SW 1271 (cell line): ENCODE measurements at places on chromosomes 12 and 14.

DNA sequence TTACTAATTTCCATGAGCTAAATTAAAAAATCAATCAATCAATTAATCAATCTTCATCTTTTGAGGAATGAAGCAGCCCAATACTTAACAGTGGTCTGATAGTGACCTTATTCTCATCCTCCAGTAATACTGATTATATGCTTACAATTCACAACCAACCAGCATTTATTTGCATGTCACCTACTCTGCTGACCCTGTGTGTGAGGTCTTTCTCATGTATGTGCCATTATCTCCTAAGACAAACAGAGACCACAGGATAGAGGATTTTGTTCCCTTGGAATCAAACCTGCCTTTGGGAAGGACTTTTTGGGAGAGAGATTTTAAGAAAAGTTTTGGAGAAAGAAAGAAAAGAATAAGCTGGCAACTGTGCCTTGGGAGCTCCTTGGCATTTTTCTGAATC lies 197.2 kb downstream of the NRXN3 start:
- DNase-seq = no peak

DNA sequence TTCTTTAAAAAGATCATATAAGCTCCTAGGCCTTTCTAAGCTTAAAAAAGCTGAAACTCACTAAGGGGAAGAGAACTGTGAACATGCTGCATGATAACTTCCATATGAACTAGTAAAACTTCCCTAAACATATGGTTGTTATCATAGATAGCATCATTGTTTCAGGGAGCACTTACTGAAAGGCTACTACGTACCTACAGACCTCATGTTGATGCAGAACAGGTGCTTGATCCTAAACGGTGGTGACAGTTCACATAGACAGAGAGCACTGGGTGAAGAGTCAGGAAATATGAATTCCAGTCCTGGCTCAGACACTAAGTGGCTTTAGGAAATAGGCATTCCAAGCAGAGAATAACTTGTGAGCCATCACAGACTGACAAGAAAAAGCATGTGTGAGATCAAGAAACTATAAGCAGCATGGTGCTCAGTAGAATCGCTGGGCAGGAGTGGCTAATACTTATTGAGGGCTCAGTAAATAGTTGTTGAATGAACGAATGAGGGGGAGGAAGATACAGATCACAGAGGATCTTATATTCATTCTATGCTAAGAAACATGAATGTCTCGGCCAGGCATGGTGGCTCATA lies 78.4 kb upstream of the NUDT4 start:
- DNase-seq = no peak

DNA sequence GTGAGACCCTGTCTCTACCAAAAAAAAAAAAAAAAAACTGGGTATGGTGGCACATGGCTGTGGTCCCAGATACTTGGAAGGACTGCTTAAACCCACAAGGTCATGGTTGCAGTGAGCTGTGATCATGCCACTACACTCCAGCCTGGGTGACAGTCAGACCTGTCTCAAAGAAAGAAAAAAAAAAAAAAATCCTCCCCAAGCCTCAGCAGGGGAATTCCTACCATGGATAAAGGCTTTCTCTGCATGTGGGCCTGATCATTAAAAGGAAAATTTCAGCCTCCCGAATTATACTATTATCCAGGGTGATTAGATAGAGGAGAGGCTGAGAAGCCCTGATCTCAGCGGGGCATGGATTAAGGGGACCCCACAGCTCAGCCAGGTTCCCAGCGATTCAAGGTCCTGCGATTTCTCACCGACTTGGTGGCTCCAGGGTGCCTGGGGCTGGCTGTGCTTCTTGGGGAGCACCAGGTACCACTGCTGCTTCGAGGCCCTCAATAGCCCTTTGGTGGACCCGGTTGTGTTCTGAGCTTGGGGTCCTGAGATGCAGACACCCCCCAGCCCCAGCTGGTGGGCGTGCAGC lies 5.6 kb downstream of the SH2B3 start:
- no peak for DNase-seq

DNA sequence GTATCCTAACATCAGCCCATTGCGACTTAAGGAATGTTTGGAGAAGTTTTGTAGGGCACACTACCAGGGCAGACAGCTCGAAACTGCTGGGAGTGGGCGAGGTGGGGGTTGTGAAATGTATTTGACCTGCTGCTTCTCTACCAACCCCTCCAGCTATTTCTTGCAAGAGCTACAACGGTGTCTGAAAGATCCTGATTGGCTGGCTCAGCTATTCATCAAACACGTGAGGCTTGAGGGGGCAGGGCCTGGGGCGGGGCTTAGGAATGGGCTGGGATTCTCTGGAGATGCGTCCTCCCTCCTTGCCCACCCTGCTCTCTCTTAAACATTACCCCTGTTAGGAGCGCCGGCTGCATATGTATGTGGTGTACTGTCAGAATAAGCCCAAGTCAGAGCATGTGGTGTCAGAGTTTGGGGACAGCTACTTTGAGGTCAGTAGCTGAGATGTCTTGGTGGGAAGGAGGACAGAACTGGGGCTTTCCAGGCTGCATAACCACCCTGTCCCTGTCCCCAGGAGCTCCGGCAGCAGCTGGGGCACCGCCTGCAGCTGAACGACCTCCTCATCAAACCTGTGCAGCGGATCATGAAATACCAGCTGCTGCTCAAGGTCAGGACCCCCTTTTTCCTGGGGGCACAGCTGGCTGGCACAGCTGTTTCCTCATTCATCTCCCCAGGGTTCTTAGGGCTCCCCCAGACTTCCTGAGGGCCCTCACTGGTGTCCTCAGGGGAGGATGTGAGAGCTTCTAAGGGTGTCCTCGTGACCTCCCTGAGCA lies 3.1 kb downstream of the ARHGEF25 start:
- DNase-seq = no peak

- DNase-seq = no peak
These were observed 223.0 kb downstream of the DUSP6 start for GRCh38 chr12:89129167-89129870.

- DNase-seq = peak; percentile 68
These were observed 80.7 kb downstream of the KDM2B start for GRCh38 chr12:121499929-121500793.

DNA sequence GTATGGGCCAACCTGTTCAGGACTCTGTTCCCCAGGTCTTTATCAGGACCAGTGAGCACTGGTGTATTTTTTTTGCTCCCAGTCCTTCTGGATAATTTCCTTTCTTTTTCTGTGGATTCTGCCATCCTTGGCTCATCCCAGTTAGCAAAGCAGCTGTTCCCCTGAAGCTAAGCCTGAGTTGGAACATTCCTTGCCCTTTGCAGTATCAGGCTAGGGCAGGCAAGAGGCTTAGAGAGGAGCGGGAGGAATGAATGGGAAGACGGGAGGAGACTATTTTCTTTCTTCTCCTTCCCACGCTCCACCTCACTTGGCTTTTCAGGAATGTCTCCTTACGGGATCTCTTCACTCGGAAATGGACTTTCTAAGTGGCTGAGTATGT lies 29.2 kb downstream of the ERG28 start:
- DNase-seq = no peak

DNA sequence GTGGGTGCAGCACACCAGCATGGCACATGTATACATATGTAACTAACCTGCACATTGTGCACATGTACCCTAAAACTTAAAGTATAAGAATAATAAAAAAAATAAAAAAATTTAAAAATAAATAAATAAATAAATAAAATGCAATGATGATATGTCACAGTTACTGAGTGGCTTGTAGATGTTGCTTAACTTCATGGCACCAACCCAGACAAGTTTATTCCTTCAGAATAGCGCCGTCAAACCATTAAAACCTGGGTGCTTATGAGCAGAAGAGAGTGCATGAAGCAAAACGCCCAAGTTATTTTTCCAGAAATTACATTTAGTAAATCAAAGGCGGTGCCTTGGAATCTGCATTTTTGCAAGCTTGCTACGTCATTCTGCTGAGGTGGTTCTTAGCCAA lies 417.9 kb downstream of the AEBP2 start:
- no peak for DNase-seq

DNA sequence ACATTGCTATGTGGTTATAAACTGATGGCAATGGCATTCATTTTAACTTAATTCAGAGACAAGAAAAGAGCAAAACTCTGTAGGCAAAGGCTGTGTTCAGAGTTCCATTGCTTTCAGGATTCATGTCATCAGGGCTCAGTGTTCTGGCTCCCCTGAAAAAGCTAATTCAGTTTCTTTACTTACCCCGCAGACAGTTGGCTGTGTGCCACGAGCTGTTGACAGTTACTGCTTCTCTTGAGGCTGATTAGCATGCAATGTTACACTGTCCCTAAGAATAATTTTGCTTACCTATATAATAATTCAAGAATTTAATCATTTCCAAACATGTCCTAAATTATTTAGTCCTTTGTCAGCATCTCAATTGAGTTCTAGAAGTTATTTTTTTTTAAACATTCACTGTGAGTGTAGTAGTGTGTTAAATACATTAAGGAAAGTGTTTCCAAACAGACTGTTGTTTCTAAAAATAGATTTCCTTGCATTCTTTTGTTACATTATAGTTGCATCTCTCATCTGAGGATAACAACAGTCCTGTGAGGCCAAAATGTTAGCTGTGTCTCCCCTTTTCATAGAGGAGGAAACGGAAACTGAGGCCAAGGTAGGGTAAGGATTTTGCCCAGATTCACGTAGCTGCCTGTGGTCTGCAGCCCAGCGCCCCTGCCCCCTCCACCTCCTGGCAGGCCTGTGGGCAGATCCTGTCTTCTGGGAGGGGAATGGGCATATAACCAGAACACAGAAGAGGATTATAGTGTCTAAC lies 98.6 kb downstream of the PELI2 start:
- no peak for DNase-seq

- no peak for DNase-seq
These were observed 255.3 kb downstream of the BMP4 start for GRCh38 chr14:53701108-53701875.

- no peak for DNase-seq
These were observed at the start of gene GPR132 for GRCh38 chr14:105065280-105066228. TSS of gene GPR132 (minus strand) at chr14:105065430. CDS start at chr14:105055420, 10,010 bp downstream.

GRCh38 chr12:108665608-108666202 lies 32.0 kb upstream of the SELPLG start:
- DNase-seq = no peak

- no peak for DNase-seq
These were observed 650 bp upstream of the PTGER2 start for GRCh38 chr14:52313462-52313861.

DNA sequence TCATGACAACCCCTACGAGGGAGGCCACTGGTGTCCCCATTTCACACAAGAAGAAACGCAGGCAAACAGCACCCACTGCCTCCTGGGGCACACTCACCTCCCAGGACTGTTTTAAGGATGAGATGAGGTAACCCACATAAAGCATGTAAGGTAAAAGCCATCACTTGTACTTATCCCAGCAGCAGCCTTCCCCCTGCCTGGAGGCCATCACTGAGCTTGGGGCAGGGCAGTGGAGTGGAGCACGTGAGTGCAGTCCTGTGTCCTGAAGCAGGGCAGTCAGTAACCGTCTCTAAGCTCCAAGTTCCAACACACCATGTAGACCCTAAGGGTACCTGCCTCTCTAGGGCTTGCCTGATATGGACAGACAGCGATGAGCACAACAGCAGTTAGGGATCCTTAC lies 1.7 kb downstream of the POLE start:
- no peak for DNase-seq

DNA sequence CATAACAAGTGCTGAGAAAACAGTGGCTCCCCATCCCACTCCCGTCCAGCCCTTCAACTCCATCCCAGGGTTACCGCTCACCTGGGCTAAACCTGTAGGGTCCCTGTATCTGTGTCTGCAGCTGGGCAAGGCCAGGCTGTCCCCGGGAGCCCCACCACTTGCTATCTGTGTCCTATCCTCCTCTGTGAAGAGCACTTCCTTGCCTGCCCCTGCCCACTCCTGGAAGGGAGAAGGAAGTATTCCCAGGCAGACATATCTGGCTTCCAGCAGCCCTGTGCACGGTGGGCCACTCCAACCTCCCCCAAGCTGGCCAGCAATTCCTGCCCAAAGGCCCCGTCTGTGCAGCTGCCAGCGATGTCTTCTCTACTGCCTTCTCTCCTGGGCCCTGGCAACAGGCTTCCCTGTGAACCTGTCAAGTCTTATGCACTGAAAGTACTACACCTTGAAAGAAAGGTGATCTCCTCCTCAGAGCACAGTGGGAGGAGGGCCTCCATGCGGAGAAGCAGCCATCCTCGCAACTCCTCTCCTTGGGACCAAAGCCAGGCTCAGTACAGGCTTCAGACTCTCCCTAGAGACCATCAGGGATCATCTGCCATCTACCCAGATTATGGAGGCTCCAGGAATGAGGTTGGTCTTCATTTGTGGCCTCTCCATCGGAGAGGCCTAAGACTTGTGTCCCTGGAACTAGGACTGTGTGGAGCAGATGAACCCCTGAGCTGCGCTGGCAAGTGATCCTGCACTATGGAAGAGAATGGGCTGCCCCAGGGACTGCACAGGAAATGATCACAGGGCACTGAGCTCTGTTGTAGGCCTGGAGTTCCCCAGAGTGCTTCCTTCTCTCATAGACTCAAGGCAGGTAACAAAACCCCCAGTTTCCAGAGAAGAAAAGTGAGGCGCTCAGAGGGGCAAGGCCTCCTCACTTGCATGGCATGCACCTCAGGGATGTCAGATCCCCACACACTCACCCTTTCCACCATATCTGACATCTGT lies 663.6 kb downstream of the BCL11B start:
- DNase-seq = no peak

GRCh38 chr14:55028476-55028875 lies 1.4 kb downstream of the SOCS4 start:
- DNase-seq = no peak

- no peak for DNase-seq
These were observed 5.0 kb downstream of the BDKRB1 start for GRCh38 chr14:96261053-96261452.

DNA sequence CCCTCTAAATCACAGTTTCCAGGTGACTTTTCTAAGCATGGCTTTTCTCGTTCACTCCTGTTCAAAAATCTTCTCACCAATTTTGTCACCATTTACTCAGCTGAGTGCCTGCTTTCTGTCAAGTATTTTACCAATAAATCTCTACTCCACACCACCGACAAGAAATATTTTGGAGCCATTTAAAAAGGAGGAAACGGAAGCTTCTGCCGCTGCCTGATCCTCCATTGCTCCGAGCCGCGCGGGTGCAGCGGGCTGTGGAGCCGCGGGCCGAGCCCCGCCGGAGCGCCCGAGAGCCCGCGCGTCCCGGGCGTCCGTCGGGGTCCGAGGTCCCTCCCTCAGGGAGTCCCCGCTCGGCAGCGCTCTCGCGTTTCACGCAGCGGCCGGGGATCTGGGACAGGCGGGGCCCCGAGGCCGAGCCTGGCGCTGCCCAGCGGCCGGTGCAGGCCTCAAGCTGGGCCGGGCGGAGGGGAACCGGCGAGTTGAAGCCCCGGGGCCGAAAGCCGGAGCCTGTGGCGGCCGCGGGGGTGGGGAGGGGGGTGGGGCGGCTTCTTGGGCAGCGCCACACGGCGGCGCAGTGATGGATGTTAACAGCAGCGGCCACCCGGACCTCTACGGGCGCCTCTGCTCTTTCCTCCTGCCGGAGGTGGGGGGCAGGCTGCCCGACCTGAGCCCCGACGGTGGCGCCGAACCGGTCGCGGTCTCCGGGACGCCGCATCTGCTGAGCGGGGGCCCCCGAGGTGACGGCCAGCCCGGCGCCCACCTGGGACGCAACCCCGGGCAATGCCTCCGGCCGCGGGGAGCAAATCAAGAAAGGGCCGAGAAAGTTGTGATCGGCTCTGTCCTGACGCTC lies 1.1 kb upstream of the HEBP1 start:
- DNase-seq = peak; percentile 62

GRCh38 chr12:121916719-121917118 lies 1.7 kb upstream of the CFAP251 start:
- DNase-seq = no peak
